ENCODE measurements at places on chromosomes 3 and 15.

GRCh38 chr3:185992831-185993374 lies 55.1 kb upstream of the TRA2B start:
- DNase-seq = no peak

DNA sequence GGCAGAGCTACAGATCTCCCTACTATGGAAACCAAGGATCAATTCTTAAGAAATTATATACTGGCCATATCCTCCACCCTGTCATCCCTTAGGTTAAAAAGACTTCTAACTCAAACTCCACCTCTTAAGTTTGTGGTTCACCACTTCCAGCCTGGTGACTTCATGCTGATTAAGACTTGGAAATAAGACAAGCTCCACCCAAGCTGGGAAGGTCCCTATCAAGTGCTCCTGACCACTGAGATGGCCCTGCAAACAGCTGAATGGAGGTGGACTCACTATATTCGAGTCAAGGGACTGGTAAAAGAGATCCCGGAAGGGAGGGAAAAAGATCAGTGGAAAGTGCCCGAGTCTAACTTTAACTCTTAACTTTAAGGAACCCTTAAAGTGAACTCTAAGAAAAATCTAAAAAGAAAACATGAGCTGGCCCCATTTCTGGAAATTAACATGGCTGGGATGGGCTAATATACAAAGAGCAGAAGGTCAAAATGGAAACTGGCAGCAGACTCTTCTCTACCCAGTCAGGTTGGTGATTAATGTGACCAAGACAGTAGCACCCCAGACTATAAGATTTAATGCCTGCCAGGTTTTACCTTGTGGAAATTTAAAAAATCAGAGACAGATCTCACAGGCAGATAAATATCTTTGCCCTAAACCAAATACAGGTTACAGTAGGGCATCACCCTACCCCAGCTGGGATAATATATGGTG lies 43.9 kb downstream of the PPCDC start:
- DNase-seq = peak; percentile 69

GRCh38 chr3:139746481-139746880 lies 68.7 kb upstream of the NMNAT3 start:
- no peak for DNase-seq

DNA sequence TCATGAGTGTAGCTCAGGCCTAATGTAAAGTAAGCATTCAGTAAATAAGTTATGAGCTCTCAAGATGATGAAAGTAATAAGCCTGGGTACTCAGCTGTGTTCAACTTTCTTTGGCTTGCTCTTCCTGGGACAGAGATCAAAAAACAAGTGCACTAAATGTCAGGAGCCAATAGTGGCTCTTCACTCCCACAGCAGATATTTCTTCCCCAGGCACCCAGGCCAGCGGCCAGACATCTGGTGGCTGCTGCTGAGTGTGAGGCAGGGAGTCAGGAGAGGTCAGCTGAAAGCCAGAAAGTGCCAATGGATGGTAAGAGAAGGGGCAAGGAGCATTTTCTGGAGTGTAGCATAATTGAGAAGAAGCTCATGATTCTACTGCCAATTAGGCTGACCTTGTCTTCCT lies 18.2 kb upstream of the ITGA11 start:
- no peak for DNase-seq

DNA sequence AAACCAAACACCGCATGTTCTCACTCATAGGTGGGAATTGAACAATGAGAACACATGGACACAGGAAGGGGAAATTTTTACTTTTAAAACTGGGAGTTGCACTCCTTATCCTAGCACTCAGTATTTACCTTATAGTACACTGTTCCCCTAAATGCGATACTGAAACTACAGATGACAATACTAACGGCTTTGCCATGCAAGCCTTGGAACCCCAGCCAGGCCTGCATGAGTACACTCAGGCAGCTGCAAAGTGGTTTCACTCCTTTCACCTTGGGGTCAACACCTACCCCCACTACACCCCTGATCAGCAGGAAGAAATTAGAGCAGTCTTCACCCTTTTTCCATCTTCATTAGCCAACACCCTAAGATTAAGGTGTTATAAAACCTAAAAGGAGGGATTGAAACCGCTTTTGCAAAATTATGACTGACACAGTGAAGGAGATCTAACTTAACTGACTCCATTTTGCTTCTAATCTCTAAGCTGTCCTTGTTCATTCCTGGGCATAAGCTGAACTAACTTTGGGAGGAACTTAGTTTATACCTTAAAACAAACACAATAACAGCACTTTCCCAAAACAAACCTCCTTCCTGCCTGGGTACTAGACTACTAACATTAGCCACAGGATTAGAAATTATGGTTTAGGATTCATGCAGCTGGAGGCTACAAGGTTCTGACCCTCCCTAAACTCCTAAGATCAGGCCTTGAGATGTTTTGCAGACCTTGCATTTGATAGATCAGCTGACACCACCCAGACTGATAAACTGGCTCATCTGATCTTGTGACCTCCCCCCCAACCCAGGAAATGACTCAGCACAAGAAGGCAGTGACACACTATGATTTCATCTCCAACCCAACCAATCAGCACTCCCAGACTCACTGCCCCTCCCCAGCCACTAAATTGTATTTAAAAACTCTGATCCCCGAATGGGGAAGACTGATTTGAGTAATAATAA lies 452.1 kb upstream of the PPP2R3A start:
- DNase-seq = peak; percentile 58

DNA sequence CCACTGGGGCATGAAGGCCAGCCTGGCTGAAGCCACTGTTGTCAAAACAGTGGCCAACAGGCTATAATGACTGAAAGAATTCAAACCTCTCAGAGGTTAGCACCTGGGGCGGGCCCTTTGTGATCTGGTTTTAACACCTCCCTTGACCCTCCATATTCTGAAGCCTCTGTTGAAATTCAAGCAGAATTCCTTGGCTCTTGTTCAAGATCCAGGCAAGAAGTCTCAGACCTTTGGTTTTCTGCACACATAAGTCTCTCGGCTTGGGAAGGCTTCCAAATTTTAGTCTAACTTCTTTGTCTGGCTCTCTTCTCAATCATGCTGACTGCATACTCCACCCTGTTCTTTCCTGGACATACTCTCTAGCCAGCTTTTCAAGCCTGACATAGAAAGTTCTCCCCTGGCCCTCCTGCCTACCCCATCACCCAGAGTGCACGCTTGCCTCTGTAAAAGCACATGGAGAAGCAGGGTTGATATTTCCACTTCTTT lies 144.5 kb downstream of the PDZRN3 start:
- DNase-seq = no peak

- DNase-seq = no peak
Measured at GRCh38 chr15:41566121-41566885, 7.3 kb downstream of the TYRO3 start.

DNA sequence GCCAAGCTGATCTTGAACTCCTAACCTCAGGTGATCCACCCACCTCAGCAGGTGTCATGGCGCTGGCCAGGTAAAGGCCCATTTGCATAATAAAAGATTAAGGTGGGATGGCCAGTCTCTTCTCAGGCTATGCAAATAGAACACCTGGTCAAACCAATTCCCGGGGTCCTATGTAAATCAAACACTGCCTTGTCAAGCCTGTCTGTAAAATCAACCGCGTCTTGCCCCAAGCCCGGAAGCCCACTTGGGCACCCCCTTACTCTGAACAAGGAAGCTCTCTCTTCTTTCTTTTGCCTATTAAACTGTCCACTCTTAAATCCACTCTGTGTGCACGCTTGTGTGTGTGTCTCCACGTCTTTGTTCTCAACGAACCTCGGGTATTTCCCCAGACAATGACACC lies 13.0 kb upstream of the POC1A start:
- no peak for DNase-seq
